NCI-H510A (cell line): ENCODE measurements at places on chromosomes 1 and 21.
A peak's percentile ranks its signal among the peaks of the same experiment; 100 is the strongest.

DNA sequence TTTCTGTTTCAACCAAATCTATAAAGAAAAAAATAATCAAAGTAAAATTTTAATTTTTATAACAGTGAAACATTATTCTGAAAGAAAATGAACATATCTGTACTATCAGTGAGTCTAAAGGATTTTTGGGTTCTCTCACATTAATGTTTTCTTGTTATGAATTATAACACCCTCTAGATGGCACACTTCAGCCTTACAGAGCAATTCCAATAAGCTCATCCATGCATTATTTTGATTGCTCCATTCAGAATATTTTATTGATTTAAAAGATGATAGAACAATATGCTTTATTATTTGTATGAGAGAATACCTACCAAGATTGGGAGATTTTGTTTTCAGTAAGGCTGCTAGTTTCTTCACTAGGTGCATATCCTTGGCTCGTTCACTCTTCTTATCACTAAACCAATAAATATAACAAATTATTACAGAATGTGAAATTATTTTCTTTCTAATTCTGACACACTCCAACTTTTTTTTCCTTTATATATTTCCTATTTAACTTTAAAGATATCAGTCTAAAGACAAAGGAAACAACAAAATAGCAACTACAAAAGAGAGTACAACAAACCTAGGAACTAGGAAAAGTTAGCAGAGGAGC lies 82.4 kb downstream of the RAB3GAP2 start:
- no peak for DNase-seq

DNA sequence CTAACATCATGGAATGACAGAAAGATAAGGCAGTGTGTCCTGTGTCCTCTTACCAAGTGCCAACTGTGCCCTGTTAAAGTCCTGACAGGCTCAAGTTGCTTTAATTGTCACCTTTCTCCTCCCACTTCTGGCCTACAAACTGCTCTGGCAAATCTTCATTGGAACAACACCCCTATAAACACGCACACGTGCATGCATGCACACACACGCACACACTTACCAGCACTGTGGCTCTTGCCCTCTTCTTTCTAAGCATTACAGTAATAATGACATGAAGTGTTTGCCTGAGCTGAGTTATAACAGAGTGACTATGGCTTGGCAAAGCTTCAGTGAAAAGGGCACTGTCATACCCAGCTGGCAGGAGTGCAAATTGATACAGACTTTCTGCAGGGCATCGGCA lies 82.3 kb upstream of the SYT6 start:
- DNase-seq: peak; percentile 10

GRCh38 chr1:105652109-105652508 lies 1404.4 kb upstream of the PRMT6 start:
- no peak for DNase-seq

DNA sequence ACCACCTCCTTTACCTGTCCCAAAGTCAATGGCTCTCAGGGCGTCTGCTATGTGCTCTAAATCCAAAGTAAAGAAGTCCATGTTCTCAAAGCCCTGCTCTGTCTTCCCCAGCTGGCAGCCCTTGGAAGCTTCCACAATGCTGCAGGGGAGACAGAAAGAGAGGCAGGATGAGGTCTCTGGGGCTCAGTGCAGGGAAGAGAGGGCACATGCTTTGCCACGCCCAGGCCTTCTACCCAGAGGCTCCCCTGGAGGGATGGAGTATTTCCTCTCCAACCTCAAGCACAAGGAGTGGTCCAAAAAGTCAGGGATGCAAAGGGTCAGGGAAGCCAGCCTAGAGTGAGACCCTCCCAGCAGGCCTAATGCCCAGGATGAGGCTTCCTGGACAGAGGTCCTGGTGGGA lies 10.2 kb downstream of the TRIM63 start:
- no peak for DNase-seq

DNA sequence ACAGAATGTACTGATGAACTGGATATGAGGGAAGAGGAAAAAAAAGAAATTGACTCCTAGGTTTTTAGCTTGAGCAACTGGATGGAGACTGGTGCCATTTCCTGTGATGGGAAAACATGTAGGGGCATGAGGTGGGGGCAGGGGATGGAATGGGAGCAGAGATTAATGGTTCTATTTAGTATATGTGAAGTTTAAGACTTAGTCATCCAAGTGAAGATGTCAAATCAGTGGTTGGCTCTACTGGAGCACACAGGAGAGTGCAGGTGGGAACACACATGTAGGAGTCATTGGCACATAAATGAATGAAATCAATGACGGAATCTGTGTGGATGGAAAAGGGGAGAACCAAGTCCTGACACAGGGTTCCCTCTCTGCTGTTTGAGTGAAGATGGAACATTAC lies 224.4 kb upstream of the COA6 start:
- no peak for DNase-seq

- DNase-seq: no peak
Measured at GRCh38 chr1:245107776-245108114, 47.0 kb upstream of the KIF26B start.

GRCh38 chr1:231729544-231729943 lies 103.0 kb downstream of the DISC1 start:
- no peak for DNase-seq

- no peak for DNase-seq
Measured at GRCh38 chr1:1243266-1243660, 3.3 kb downstream of the C1QTNF12 start.

- no peak for DNase-seq
Measured at GRCh38 chr1:85629532-85629920, 49.0 kb downstream of the CCN1 start.

DNA sequence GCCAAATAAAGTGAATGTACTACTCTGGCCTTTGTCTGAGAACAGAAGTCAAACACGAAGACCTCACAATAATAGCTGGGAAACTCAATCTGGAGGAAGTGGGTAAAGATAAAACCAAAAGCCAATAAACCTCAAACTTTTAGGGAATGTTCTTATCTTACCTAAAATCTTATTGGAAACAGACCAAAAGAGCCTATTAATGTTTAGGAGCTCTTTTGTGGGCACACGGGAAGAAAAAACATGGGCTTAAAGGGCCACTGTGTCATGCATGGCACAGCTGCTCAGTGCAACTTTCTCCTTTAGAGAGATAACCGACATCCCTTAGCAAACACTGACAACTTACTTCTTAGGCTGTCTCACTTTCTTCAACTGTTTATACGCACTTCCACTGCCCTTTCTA lies 16.1 kb downstream of the EIF2B3 start:
- no peak for DNase-seq

DNA sequence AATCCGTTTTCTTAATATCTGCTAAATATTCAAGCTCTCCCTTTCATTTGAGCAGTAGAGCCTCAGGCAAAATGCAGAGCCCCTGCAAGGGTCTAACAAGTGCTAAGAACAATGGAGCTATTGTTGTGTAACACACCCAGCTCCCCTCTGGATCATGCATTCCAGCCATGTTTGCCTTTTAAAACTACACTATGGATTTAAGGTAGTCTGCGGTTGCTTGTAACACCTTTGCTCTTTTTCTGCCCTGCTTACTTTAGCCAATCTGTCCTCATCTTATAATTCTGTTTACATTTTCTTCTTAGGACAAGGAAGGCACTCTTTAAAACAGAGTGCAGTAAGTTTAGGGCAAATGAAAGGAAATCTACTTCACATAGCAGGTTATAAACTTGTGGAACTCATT lies 60.0 kb upstream of the C1orf105 start:
- no peak for DNase-seq

GRCh38 chr1:184300446-184300845 lies 86.4 kb upstream of the C1orf21 start:
- DNase-seq: no peak

DNA sequence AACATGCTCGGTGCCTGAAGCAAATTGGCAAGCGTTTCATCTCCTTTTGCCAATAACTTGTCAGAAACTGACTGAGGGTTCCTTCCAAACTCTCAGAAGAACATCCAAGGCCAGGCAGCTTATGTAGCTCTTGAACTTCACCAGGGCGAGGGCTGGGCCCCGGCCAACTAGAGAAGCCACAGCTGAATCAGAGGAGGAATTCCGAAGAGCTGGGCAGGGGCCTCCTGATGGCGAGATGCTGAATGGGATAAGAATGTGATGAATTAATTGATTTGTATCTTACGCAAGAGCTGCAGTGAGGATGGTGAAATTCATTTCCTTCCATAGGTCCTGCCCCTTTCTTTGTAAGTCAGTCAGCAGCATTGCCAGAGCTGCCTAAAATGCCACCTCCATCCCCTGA lies 345.8 kb downstream of the KIF26B start:
- DNase-seq: no peak

DNA sequence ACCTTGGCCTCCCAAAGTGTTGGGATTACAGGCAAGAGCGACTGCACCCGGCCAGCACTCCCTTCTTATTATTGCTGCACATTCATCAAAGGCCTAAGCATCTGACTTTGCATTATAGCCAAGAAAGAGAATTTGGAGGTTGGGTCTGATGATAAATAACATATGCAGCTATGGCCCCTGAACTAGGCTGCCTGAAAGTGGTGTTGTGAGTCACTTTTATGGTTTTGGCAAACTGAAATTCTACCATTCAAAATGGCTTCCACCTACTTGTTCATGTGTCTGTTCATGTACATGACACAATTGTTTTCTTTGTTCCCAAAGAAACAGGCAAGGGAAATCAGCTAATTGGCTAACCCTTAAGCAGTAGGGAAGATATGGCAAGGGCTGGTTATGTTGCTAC lies 25.0 kb upstream of the UAP1 start:
- no peak for DNase-seq

- no peak for DNase-seq
Measured at GRCh38 chr1:201406831-201407406, 7.8 kb upstream of the LAD1 start.

DNA sequence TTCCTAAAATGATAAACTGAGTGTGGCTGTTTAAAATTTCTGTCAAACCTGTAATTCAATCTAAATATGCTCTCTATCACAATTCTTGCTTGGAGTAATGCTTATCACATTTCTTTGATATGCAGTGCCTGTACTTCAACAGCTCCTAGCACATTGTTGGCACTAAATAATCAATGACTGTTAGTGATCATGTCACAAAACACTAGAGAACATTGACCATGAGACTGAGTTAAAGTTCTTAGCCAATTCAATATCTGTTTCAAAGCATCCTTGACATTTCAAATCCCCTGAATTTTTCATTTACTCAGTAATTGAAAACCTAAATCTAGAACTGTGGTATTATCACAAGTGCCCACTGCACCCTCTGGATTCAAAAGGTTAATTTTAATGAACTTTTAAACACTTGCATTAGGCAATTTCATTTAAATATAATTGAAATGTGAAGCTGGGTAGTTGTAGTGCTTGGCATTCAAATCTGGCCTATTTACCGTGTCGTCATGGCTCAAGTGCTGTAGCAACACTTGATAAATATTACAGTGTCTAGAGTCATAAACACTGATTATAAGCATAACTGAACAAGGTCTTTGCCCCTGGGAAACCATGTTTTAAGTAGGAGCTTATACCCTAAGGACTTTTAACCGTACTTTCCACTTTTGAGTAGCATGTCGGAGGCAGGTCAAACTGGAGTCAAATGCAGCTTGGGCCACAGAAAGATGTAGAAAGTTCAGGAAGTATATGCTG lies 143.6 kb downstream of the LRRC7 start:
- DNase-seq: no peak

GRCh38 chr1:116503546-116504307 lies 67.1 kb downstream of the CD58 start:
- no peak for DNase-seq

DNA sequence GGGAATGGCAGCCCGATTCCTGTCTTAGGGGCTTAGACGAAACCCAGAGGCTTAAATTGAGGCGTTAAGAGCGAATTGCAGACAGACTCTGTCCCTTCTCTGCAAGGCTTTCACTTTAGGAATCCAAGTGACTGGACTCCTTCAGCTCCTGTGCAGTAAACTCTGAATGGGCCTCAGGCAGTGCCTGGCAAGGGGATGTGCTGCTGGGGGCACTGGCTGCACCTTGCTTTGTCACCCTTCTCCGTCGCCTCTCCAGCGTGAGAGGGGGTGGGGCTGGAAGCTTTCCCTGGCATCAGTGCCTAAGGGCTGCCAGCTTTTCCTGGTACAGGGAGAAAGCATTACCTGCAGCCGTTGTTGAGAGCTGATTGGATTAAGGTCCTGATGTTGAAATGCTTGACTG lies 39.9 kb upstream of the NFASC start:
- DNase-seq: peak; percentile 13

GRCh38 chr1:198679535-198680173 lies 40.8 kb downstream of the PTPRC start:
- no peak for DNase-seq

DNA sequence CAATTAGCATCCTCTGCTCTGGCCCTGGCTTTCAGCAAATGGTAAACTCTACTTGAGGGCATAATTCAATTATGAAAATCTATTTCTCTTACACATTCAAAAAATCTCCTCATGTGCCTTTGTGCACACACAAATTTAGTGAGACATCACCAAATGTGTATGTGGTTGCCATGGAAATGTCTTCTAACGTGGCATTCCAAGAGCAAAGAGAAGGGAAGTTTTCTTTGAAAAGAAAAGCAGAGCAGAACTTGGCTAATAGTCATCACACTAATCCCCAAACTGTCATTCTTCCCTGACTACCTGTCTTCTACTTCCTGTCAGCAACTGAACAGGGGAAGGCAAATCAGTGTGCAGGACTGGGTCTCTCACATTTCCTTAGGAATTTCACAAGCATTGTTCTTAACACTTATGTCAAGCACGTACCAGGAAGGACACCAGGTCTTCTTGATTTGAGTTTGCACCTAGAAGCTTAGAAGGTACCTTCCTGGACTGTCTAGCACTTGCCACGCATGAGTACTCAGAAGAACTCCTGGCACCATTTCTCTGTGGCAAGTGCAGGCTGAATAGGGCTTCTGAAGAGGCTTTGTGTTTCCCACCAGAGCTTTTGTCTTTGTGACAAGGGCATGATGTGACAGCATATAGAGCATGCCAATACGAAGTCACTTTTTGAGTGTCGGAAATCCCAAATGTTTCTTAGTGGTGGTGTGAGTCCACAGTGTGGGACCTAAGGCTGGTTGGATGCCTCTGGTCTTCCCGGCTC lies 32.3 kb downstream of the MAN1C1 start:
- no peak for DNase-seq

- DNase-seq: no peak
Measured at GRCh38 chr1:99860703-99861102, 10.5 kb downstream of the AGL start.

DNA sequence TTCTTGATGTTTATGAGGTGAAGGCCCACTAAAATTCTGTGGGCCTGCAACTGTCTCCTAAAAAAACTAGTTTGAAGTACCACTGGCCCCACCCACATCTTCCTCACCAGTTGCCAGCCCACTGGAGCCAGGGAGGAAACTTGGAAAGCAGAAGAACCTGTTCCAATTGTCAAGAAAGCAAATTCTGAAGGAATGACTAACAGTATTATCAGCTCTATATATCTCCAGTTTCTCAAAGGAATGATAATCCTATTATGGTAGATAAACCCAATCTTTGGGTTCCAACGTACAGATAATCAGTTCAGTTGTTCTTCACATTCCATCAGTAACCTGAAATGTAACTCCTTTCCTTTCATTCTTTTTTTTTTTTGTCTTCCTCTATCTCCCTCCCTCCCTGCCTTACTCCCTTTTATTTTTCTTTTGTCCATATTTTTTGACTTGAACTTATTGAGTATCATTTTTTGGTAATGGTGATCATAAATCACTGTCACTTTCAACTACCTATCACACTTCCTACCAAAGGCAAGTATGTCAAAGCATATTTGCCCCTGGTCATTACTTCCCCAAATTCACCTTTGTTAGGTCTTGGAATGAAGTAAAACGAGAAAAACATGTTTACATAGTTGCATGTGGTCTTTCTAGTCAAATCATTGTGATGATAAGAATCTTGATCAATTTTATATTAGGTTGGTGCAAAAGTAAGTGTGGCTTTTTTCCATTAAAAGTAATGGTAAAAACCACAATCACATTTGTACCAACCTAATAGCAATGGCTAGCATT lies 943.4 kb downstream of the TTLL7 start:
- DNase-seq: no peak
